Activated CD4-positive, alpha-beta T cell treated with anti-CD3 and anti-CD28 coated beads for 36 hours (primary cell): ENCODE measurements at places on chromosomes 1 and 21. TPM values are rescaled to one million over a fixed set of nuclear protein-coding genes. Genes with fewer than 3 reads are reported as not detected.

Gene SLAMF9
- total RNA-seq: not detected

Gene GSTM1
- total RNA-seq: 116 TPM

Gene TRIM17
- total RNA-seq: 1.3 TPM

Gene PADI4
- total RNA-seq: 0.23 TPM

Gene CFHR5
- not detected for total RNA-seq

Gene HIPK1
- total RNA-seq: 42.2 TPM

Gene ATP5PF
- total RNA-seq: 154 TPM

Gene GSTM4
- 20.6 TPM for total RNA-seq

Gene DTL
- 82.1 TPM for total RNA-seq

Gene EPHA10
- 0.51 TPM for total RNA-seq

Gene PLA2G2A
- total RNA-seq: not detected

Gene CFHR4
- not detected for total RNA-seq

Gene NVL
- total RNA-seq: 44.1 TPM
